ENCODE measurements at places on chromosomes 7 and 10.

DNA sequence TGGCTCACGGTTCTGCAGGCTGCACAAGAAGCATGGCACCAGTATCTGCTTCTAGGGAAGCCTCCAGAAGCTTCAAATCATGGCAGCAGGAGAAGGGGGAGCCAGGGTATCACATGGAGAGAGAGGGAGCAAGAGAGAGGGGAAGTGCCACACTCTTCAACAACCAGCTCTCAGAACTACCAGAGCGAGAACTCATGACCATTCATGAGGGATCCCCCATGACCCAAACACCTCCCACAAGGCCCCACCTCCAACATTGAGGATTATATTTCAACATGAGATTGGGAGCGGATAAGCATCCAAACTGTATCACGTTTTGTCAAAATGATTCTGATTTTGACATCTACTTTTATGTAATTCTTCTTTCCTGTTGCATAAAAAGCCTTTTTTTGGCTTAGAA, 38.5 kb downstream of the CREM start:
- DNase-seq: peak; percentile 49

DNA sequence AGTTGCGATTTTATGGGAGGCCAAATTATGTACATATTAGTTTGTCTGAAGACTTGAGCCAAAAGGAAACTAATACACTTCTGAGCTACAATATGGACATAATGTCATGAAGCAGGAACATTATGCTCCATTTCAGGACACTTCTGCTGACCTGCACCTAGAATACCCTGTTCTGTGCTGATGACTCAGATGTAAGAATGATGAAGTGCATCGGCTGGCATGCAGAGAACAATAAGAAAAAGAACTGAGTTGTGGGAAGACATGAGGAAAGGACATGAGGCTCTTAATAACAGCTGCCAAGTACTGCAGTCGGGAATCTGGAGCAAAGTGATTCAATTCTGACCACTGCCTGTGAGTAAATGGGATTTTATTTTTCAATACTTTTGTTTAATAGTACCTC, 192.9 kb upstream of the VSTM2A start:
- no peak for DNase-seq

DNA sequence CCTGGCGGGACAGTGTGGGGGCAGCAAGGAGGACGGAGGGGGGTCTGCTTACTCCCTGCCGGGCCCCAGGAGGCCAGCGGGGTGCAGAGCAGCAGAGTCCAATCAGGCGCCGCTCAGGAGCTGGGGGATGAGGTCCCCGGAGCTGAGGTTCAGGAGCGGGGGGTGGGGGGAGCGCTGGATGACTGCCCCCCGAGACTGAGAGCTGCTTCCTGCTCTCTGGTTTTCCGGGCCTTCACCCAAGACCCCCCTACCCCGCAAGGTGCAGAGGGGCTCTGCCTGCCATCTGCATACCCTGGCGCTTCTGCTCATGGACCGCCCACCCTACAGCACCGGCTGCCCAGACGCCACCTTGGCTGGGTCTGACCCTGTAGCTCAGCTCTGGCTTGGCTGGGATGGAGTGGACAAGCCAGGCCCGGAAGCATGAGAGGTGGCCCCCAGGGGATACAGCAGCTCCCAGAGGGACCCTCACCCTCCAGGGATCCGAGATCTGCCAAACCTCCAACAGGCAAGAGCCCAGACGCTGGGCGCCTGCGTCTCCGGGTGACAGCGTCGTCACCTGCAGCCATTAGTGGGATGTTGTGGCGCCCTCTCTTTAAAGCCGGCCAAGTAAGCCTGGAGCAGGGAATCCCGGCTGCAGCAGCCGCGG, 930 bp downstream of the KNDC1 start:
- no peak for DNase-seq

- DNase-seq: no peak
Observed at GRCh38 chr7:41437257-41438196, 265.4 kb downstream of the INHBA start.

DNA sequence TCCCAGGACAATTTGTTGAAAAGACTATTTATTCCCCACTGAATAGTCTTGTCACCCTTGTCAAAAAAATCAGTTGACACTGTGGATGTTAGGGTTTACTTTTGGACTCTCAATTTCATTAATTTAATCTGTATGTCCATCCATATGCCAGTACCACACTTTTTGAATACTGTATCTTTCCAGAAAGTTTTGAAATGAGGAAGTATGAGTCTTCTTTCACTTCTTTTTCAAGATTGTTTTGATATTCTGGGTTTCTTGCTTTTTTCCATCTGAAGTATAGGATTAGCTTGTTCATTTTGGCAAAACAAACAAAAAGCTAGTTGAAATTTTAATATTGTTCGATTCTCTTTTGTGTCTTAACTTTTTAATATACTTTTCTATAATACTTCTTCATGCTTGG, 21.7 kb downstream of the KLHDC10 start:
- no peak for DNase-seq

GRCh38 chr7:116138202-116138801, 72.0 kb upstream of the TES start:
- DNase-seq: peak; percentile 71

GRCh38 chr7:152520861-152521302, 85.1 kb upstream of the KMT2C start:
- DNase-seq: no peak

DNA sequence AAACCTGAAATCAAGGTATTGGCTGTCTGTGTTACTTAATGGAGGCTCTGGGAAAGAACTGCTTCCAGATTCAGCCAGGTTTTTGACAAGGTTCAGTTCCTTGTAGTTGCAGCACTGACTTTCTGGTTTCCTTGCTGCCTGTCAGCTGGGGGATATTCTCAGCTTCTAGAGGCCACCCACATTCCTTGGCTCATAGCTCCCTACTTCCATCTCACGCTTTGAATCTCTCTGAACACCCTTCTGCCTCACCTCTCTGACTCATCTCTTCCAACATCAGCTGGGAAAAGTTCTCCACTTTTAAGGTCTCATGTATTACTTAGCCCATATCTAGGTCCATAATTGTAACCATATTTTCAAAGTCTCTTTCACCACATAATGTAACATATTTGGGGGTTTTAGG, 22.9 kb upstream of the GPR22 start:
- no peak for DNase-seq

DNA sequence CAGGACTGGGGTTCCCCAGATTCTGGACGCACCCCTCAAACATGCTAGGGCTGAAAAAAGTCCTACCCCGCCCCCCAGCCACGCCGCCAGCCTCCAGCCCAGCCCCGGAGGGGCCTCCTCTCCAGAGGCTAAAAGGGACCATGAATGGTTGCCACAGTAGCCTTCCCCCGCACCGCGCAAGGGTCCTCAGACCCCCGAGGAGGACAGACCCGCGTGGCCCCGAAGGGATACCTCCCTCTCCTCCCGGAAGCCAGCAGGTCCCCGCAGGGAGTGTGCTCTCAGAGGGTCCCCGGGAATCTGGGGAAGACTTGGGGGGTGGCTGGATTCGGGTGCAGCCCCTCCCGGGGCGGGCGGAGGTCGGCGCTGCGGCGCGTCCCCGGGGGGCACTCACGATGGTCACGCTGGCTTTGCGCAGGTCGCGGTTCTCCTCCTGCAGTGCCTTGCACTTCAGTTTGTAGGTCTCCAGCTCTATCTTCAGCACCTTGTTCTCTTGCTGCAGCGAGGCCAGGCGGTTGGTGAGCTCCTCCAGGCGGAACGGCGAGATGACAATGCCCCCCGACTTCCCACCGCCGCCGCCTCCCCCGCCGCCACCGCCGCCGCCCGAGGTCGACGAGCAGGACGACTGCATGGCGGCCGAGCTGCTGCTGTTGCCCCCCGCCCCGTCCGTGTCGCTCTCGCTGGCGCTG, 482 bp downstream of the CCDC6 start:
- DNase-seq: no peak

GRCh38 chr10:122054048-122055025, 65.4 kb downstream of the TACC2 start:
- DNase-seq: no peak

GRCh38 chr7:101271021-101271420, 26.1 kb upstream of the FIS1 start:
- no peak for DNase-seq

- DNase-seq: no peak
Observed at GRCh38 chr7:157474685-157475084, 137.9 kb downstream of the DNAJB6 start.

GRCh38 chr7:26574476-26574875, 282.8 kb downstream of the SNX10 start:
- DNase-seq: no peak

- DNase-seq: peak; percentile 36
Observed at GRCh38 chr7:91083855-91084644, 180.2 kb upstream of the FZD1 start.

DNA sequence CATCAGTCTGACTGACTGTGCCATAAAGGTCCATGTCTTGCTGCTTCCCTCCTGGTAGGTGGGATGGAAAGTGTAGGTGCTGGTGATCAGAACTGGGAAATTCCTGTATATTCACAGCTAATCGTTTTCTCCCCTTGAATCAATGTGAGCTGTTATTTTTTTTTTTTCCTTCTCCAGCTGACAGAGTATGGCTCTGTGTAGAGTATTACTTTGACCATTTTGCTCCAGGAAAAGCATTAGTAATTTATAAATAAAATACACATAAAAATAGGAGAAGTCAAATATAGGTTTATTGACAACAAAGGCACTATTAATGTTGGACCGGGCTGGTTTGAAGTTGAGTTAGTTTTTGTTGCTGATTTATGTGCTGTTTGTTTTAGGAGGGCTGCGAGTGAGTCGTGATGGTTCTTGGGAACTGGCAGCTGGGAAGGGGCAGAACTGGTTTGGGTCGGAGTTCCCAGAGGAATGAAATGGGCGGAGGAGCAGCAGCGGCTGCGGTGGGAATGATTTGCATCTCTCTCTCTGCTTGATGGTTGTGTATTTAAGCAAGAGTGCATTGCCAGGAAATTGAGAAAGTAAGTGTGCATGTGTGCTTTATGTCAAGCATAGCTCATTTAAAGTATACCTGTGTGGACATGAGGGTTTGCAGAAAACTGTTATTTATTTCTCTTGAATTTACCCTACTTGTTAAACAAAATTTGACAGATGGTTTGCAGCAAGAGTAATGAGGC, 80.9 kb downstream of the LRMDA start:
- no peak for DNase-seq

DNA sequence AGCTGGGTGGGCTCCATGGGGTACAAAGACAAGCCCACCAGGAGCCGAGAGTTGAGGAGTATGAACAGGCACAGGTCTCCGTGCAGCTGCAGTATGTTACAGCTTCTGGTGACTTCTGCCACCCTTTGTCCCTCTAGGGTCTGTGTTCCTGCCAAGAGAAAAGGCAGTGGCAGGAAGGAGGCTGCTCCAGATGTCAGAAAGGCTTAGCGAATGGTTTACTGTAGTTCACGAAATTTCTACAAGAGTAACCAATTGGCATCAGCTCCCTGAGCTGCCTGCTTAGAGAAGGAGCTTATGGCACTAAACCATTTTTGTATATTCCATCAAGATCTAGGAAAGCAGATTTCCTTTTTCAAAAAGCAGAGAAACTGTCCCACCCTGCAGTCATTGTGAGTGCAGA, 48.2 kb upstream of the TMEM72 start:
- DNase-seq: no peak

DNA sequence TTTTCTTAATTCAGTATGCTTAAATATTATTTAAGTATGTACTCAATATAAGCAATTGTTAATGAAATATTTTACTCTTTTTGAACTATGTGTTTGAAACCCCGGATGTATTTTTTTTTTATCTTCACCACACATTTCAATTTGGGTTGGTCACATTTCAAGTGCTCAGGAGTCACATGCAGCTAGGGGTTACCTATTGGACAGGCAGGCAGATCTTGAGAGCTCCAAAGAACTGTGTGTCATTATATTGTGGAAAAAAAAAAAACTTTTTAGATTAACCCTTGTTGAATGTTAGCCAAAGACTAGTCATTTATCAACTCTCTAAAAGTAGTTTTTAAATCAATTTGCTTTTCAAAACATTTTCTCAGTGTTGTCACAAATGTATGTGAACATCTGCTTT, 37.2 kb downstream of the IKZF1 start:
- DNase-seq: no peak

- peak; percentile 83 for DNase-seq
Observed at GRCh38 chr10:69101451-69102095, 13.7 kb downstream of the SRGN start.

- DNase-seq: no peak
Observed at GRCh38 chr7:88480271-88480670, 173.6 kb upstream of the STEAP4 start.

GRCh38 chr7:128791121-128791971, at the start of gene CCDC136:
Gene CCDC136 (plus strand): TSS chr7:128791968. CDS start chr7:128792412, 444 bp downstream.
- DNase-seq: peak; percentile 53

- DNase-seq: no peak
Observed at GRCh38 chr10:30070001-30070685, 10.8 kb upstream of the JCAD start.

DNA sequence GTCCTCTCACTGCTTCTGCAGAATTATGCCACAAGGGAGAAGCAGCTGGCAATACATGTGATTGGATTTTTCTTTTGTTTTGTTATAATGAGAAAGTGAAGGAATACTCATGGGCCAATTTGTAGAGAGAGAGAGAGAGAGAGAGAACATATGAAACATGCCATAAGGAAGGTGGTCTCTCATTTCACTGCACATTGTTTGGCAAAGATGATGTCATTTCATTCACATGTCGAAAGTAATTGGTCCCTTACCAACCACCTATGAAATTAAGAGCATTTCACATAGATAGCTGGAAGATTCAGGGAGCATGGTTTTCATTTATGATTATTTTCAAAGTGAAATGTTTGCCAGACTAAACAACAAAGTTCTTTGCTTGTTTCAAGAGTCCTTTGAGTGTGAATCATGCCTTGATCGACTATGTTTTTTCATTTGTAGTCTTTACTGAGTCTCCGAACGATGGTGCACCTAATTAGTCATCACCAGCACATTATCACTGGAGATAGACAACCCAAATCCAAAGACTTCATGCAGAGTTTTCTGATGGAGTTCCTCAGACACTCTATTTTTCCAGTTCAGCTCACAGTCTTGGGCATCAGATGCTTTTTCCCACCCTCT, 130.1 kb upstream of the ZEB1 start:
- no peak for DNase-seq

DNA sequence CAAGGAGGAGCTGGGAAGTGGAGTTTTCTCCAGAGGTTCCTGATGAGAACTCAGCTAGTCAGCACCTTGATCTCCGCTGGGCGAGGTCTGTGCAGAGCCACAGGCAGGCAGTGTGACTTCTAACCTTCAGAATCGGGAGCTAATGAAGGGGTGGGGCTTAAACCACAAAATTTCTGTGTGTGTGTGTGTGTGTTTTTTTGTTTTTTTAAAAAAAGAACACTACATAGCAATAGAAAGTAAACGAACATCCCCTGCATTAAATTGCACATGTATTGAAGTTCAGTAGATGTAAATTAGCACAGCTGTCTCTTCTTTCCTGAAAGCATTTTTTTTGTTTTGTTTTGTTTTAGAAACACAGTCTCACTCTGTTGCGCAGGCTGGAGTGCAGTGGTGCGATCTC, 46.2 kb downstream of the RBM17 start:
- no peak for DNase-seq

GRCh38 chr10:96401036-96401435, 42.2 kb upstream of the OPALIN start:
- no peak for DNase-seq

DNA sequence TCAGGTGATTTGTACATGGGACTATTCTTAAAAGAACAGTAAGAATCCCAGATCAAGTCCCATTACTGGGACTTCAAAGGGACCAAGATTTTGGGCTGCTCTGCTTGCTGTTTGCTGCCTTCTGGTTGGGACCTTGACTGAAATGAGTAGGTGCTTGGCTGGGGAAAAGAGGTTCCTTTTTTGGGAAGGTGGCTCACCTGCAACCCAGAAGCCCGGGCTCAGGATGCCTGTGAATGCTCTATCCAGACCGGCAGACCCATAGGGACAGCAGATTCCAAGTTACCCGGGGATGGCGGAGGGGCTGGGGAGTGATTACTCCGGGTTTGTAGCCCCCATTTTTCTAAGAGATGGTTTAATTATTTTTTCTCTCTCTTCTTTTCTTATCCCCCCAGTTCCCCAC, 104.0 kb downstream of the CPXM2 start:
- DNase-seq: no peak
